ENCODE measurements at places on chromosomes 12 and 14.

DNA sequence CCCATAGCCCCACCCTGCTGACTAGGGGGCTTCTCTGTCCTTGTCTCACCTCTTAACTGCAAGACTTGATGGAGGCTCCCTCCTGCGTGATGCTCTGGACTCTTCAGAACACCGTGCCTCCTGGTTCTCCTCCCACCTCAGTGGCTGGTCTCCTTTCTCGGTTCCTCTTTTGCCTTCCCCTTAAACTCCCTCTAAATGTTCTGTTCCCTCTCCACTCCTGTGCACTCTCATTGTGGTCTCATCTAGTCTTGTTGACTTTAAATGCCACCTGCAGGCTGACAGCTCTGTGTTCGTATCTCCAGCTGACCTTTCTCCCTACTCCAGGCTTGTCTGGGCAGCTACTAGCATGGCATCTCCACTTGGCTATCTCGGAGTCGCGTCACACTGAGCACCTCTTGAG is 28.3 kb downstream of the DYNC1H1 start:
- no peak for DNase-seq

GRCh38 chr12:65266408-65266807 is 12.1 kb upstream of the MSRB3 start:
- no peak for DNase-seq

- DNase-seq, result no peak
These were observed 590 bp downstream of the SCNN1A start for GRCh38 chr12:6374786-6375160.

DNA sequence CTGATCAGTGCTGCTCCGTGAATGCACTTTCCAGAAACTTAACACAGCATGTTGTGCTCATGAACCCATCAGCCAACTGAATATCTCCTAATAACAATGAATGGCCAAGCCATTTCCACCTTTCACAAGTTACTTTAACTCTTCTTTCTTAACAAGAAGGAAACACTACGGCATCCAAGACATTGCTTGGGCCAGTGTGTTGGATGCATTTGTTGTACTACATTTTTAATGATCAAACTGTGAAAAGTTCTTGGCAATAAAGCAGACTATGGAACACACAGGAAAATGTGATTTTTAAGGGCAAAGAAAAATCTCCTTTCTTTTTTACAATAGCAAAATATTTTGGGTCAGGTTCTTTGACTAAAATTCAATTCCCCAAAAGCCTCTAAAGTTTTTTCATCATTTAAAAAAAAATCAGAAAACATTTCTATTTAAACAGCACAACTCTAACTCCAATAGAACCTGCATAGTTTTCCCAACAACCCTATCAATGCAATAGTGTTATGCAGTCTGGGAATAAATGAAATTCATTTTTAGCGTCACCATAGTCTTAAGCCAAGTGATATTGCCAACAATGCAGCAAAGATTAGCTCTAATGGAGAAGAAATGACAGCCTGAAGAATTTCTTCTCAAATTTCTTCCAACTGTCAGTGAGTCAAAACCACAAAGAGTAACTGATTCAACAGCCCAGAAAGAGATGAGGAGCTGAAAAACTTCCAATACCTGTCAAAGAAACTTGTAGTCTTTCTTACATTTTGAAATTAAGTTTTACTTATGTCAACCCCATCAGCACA is 50.7 kb upstream of the PTPRR start:
- peak; percentile 76 for DNase-seq

GRCh38 chr12:510071-510825 is 50.5 kb downstream of the B4GALNT3 start:
- DNase-seq, result no peak

- DNase-seq, result no peak
These were observed 1352.7 kb upstream of the TMEM132C start for GRCh38 chr12:126914170-126914793.

GRCh38 chr12:76024942-76025600 is 6.5 kb downstream of the PHLDA1 start:
- peak; percentile 84 for DNase-seq

DNA sequence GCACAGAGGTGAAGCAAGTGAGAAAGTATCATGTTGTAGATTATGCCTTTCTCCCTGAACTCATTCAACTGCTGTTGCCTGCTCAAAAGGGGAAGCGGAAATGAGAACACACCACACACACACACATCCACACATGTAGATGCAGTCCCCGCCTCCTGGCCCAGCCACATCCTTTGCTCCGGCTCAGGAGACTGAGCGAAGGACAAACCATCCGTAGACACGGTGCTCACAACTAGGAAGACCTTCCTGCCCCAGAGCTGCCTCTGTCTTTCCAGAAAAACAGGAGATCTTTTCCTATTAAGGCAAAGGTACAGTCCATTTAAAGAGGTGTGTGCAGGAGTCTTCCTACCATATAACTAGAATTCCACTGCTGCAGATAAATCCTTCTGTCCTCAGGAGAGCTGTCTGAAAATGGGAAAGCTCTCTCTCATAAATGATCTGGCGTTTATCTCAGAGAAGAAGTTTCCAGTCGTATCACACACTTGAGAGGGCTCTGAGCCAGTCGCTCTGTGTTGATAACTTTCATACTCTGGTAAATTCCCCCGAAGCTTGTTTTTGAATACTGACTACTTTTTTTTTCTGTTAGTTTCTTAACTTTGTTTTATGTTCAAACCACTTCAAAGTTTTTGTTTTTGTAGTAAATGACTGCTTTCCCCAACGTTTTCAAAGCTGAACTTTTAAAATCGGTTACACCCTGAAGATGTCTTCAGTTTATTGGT is at the start of gene TESPA1:
TSS of gene TESPA1 (minus strand) at position 105 of the 719 bp plus-strand sequence. CDS start 10,200 bp downstream, outside the sequence.
- no peak for DNase-seq

- peak; percentile 39 for DNase-seq
These were observed 138.7 kb downstream of the MED13L start for GRCh38 chr12:116138781-116139180.

DNA sequence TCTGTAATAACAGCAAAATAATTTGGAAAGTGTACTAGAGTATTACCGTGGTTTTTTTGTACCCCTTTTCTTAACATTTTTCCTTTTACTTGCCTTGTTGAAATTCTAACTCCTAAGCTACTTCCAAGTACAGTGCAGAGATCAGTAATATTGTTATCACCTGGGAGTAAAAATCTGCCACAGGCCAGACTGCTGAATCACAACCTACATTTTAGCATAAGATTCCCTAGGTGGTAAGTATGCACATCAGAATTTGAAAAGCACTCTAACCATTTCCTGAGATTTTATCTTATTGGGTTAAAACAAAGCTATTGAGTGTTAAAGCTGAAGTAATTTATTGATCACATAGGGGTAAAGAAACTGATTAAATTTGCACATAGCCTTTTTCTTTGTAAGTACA is 55.2 kb upstream of the KCNH3 start:
- peak; percentile 8 for DNase-seq

GRCh38 chr12:130456375-130457199 is 118.9 kb downstream of the PIWIL1 start:
- no peak for DNase-seq

DNA sequence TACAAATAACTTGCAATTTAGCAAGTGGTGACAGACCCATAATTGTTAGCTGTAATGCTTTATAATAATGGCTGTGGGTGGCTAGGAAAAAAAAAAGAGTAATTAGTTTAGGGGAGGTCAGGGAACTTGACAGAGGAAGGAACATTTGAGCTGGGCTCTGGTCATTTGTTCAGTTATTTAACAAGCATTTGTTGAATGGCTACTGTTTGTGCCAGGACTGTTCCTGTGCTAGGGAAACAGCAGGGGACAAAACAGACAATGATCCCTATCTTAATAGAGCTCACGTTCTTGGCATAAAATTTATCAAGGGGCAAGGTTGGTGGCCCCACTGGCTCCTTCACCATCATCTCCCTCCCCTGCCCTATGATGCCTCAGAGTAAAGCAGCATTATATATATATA is 18.5 kb downstream of the CHST11 start:
- DNase-seq, result no peak

DNA sequence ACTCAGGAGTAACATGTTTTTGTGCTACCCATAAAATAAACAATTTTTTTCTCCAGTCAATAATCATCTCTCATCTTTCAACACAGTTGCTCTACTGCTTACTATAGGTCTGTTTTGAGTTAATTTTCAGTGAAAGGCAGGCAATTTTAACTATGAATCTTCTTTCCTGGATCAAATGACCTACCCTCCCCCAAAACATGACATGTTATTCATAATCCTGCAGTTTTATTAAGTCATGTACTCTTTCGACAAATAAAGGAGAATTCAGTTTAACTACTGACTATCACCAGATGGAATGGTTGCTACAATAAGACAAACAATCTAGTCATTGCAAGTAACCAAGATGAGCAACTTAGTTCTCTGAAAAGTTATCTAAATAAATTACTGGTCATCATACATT is 106.0 kb upstream of the FAR2 start:
- DNase-seq, result peak; percentile 82

GRCh38 chr14:57161583-57162234 is 107.0 kb downstream of the EXOC5 start:
- DNase-seq, result no peak

DNA sequence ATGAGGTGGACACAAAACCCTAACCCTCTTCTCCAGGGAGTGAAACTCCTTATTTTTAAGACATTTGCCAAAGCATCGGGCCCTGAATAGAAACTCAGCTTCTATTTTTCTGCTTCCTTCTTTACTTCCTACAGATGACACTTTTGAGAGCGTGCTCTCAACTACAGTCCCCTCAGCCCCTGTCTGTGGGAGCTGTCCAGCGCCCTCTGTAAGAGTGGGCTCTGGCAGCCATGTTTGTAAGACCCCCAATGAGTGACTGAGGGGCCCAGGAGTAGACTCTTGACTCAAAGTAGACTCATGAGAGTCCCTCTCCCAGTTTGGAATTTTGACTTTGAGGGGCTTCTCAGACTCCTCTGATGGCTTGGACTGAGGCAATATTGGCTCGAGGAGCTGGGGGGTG is 25.5 kb upstream of the BATF start:
- DNase-seq, result no peak

DNA sequence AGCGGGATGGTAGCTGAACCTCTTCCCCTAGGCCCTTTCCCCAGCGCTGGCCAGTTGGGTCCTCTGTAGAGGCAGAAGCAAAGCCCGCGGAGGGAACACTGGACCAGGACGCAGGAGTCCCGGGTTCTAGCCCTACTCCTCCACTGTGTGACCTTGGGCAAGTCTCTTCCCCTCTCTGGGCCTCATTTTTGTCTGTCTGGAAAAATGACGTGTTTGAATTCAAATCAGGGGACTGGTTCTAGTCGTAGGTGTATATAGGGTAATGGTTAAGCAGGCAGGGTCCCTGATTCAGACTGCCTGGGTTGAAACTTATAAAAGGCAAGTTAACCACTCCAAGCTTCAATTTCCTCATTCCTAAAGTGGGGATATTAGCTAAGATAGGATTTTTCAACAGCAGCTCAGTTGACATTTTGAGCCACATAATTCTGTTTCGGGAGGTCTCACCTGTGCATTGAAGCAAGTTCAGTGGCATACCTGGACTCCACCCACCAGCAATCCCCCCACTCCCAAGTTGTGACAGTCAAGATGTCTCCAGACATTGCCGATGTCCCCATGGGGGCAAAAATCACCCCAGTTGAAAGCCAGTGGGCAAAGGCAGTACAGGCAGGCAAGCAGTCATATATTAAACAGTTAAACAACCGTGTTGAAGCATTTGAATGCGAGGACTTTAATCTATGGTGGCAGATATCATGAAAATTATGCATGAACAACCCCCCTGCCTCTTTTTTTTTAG is 899 bp downstream of the TPCN1 start:
- no peak for DNase-seq

GRCh38 chr12:127041985-127042625 is 1224.9 kb upstream of the TMEM132C start:
- no peak for DNase-seq

DNA sequence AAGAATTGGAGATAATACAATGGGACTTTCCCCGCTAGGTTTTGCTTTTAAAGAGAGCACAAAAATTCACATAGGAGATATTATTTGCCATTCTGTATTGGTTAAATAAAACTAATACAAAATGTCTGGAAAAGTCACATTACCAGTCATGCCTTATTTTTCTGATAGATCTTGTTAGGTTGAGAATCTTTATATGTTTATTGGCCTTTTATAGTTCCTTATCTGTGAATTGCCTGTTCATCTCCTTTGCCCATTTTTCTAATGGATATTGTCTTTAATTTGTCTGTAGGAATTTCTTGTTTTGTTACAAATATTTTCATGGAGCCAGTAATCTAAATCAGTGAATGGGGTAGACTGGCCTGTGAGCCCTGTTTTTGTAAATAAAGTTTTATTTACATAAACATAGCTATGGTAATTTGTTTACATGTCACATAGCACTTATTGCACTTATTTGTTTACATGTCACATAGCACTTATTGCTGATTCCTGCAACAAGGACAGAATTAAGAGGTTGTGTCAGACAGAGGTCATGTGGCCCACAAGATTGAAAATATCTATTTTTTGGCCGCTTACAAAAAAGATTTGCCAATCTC is 65.0 kb downstream of the ATF7IP start:
- DNase-seq, result no peak

- peak; percentile 61 for DNase-seq
These were observed 578 bp downstream of the DCAF5 start for GRCh38 chr14:69152181-69152901.

DNA sequence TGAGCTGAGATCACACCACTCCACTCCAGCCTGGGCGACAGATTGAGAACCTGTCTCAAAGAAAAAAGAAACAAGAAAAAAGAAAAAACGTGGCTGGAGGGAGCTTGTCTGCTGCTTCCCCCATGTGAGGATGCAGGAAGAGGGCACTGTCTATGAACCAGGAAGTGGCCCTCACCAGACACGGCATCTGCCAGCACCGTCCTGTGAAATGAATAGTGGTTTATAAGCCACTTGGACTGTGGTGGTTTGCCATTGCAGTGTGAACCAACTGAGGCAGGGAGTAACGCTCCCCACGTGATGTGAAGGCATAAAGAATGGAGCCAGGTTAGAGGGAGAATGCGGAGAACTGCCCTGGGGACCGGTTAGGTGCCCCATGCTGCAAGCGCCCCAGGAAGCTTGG is 4.5 kb upstream of the BRF1 start:
- DNase-seq, result no peak

GRCh38 chr14:24367514-24368211 is at the start of gene NFATC4:
NFATC4 (plus strand) TSS chr14:24368184; CDS start chr14:24368341, 157 bp downstream.
- peak; percentile 99 for DNase-seq

DNA sequence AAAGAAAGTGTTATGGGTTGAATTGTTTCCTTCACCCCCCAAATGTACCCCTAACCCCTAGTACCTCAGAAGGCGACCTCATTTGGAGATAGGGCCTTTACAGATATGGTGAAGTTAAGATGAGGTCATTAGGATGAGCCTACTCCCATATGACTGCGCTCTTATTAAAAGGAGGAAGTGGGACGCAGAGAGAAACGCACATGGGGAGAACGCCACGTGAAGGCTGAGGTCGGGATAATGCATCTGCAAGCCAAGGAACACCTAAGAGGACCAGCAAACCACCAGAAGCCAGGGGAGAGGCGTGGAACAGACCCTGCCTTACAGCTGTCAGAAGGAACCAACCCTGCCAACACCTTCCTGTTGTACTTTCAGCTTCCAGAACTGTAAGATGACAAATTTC is 1.7 kb upstream of the NRIP2 start:
- DNase-seq, result no peak

- DNase-seq, result no peak
These were observed 12.2 kb downstream of the CLMN start for GRCh38 chr14:95307402-95308041.

GRCh38 chr12:124381456-124382296 is 86.8 kb downstream of the RFLNA start:
- peak; percentile 40 for DNase-seq
